ENCODE measurements at places on chromosomes 7 and 10.

DNA sequence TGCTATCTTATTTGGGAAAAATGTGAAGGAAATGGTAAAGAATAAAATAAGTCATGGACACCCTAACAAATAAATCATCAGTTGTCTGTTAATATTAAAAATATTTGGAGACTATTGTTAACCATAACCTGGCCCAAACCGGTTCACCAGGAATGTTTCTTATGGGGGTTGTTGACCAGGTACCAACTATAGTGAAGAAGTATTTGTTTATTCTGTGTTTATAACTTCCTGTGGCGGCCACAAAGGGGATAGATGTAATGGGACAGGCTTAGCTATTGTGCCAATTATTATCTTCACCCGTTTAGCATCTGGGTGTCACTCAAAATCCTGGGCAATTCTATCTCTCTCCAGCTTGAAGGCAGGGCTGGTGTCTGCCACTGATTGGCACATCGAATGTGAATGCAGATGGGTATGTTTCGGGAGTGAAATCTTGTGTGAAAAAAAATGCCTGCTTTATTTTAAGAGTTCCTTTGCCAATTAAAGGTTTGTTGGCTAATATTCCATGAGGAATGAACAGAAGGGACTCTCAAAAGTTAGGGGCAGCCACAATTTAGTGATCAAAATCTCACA lies 500.9 kb downstream of the ARL4A start:
- DNase-seq, result no peak

- no peak for DNase-seq
Measured at GRCh38 chr7:111333010-111333409, 229.3 kb downstream of the IMMP2L start.

DNA sequence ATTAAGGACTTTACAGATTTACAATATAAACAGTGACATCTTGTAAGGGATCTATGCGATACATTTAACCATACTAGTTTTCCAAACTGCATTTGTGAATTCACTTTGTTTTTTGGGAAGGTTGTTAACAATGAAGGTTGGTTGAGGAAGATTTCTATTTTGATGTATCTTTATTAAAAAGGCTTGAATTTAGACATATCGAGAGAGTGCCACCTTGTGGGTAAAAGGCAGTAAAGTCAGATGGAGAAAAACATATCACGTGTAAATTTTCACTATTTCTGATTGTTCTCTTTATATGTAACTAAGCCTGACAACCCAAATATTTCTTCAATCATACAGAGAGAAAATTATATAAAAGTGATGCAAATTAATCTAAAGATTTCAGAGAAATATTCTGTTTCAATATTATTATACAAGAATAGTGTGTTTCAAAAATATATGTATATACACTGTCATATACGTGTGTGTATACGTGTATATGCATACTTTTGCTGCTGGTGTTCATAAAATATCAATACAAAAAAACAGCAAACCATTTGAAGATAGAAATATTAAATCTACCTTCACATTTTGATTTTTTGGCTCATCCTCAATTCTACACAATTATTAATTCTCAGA lies 988.6 kb downstream of the SORCS1 start:
- DNase-seq, result no peak

- no peak for DNase-seq
Measured at GRCh38 chr7:124106575-124106974, 73.7 kb upstream of the TMEM229A start.

DNA sequence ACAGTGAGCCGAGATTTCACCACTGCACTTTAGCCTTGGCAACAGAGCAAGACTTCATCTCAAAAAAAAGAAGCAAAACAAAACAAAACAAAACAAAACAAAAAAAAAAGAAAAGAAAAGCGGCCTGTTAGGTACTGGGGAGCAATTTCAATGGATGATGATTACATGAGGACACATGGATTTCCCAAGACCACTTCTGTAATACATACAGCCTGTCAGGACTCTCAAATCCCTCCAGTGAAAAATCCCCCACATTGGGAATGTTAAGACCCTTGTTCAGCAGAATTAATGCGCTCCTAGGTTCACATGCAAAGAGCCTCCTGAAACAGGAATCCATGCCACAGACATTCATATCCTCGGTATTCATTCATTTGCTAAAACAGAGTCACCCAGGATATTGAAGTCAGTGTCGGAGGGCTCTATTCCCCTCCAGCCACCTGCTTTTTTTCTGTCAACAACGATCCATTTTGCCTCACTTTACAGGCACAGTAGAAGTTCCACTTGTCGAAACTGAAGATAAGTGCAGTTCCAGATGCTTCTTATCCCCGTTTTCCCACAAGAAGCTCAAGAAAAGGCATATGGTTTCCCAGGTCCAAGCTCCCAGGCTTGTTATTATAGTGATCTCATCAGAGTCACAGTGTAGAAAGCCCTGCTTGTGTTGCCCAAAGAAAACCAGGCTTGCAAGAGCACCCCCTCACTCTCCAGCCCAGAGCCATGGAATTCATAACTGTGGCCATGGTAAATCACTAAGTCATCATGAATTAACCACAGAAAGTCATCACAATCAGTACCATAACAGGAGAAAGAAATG lies 20.2 kb downstream of the SLC16A12 start:
- DNase-seq, result no peak

- no peak for DNase-seq
Measured at GRCh38 chr10:113709221-113709838, 29.6 kb downstream of the CASP7 start.

DNA sequence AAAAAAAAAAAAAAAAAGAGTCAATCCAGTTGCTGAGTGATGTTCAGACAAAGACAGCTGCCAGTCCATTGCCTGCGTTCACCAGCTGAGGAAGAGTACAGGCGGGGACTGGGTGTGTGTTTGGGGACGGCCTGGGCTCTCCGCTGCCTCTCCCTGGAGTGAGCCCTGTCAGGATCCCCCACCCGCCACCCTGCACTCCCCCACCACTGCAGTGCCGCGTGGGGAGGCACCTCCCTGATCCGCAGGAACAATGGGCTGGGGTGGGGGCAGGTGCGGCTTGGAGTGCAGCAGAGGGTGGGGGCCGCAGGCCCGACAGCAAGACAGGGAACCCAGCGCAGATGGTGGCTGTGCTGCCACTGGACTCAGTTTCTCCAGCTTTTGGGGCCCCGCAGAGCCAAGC lies 1.4 kb downstream of the HSPA12A start:
- DNase-seq, result no peak

GRCh38 chr10:100744987-100745881 lies at the start of gene PAX2:
Gene PAX2 (plus strand): TSS chr10:100745582. CDS start chr10:100746261, 679 bp downstream.
- no peak for DNase-seq

- no peak for DNase-seq
Measured at GRCh38 chr10:131155876-131156230, 155.7 kb downstream of the TCERG1L start.

- DNase-seq, result no peak
Measured at GRCh38 chr7:88628363-88629085, 131.0 kb upstream of the ZNF804B start.

GRCh38 chr10:111116762-111117445 lies 40.1 kb downstream of the ADRA2A start:
- DNase-seq, result no peak

DNA sequence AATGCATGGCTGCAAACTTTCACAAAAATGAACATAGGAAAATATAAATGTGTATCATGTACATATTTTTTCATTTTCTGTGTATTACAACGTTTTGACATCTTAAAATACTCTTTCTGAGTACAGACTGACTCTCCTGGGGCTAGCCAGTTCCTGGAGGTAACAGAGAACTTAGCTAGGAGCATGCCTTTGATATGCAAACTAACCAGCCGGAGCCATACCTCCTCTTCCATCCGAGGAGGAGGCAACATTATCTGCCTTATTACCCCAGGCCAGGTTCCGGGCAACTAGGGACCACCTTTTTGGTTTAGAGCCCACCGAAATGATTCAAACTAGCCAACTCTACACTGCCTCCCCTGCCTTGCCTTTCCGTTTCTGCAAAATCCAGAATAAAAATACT lies 33.7 kb upstream of the HECW1 start:
- no peak for DNase-seq

DNA sequence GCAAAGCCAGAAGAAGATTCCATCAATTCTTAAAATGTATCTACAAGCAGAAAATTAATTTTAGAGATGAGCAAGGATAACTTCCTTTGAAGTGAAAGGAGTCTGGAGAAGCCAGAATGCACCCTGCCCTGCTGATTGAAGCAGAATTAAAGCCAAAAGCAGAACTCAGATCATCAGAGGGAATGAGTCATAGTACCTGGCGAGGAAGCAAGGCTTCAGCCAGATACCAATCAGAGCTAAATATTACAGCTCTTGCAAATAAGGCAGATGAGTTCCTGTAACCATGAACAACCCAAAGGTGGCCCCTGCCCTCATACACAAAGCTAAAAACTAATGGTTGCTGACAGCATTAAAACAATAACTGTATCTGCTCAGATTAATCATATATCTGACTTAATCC lies 10.4 kb downstream of the HTR7 start:
- no peak for DNase-seq

- DNase-seq, result no peak
Measured at GRCh38 chr7:16348251-16348650, 73.1 kb downstream of the CRPPA start.

GRCh38 chr7:92423710-92424131 lies 23.6 kb upstream of the GATAD1 start:
- DNase-seq, result no peak

GRCh38 chr10:86721232-86721631 lies 35.2 kb upstream of the BMPR1A start:
- no peak for DNase-seq

- DNase-seq, result no peak
Measured at GRCh38 chr10:24239289-24240040, 30.5 kb downstream of the KIAA1217 start.

DNA sequence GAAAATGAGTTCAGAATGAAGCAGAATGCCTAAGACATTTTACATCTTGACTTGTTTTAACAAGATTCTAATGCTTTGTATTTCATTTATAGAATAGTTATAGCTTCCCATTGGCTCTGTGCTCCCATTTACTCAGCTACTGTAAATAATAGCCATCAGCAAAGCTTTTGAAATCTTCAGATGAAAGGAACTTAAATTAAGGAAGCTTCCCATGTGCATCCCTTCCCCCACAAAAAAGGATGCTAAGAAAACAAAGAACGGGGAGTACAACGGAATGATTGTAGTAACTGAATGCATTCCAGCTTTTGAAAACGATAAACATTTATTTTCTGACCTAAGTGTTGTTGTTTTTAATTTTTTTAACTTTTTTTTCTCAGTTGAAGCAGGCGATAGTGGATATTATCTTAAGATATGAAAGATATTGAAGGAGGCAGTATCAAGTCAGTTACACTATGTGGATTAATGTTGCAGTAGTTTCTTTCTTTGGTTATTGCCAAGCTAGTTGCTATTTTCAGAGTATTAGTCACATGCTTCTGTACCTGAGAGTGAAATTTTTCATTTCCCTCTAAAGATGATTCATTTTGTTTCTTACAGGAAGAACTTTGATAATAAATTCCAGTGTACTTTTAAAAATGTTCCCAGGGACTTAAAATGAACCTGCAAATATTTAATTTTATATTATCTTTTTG lies 129.2 kb downstream of the KCND2 start:
- DNase-seq, result no peak

DNA sequence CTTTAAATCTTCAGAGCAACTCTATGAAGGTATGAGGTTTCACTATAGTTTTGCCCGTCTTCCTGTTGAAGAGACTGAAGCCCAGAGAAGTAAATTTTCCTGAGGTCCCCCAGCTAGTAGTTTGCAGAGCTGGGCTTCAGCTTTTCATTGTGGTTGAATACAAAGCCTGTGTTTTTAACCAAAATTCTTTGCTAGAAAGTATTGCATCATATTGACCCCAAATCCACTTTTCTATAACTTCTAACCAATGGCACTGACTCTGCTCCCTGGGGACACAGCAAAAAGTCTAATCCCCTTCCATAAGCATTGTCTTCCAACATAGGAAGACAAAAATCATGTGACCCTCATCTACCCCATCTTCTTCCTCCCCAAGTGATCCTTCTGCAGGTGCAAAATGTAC lies 93.0 kb downstream of the KCNMA1 start:
- no peak for DNase-seq

DNA sequence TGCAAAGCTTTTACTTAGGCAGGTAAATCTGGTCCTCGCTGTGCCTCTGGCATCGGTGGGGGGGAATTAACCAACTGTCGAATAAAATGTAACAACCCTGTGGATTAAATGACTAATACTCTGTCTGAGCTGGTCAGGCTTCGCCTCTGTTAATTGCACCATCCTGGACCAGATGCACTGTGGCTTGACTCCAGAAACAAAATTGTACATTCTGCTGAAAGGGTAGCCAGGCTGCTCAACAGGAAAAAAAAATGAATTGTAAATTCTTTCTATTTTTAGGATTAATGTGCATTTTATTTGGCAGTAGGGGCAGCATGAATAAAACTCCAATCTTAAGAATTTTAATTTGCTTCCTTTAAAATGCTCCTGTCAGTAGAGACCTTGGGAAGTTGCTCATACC lies 389.4 kb downstream of the SORCS1 start:
- DNase-seq, result no peak

- no peak for DNase-seq
Measured at GRCh38 chr10:121133901-121134300, 282.7 kb downstream of the WDR11 start.
